Activated T-cell treated with anti-CD3 and anti-CD28 coated beads, Interleukin-2, amount 50 U/mL, for 24 hours (primary cell): ENCODE measurements at places on chromosomes 6 and 20.

DNA sequence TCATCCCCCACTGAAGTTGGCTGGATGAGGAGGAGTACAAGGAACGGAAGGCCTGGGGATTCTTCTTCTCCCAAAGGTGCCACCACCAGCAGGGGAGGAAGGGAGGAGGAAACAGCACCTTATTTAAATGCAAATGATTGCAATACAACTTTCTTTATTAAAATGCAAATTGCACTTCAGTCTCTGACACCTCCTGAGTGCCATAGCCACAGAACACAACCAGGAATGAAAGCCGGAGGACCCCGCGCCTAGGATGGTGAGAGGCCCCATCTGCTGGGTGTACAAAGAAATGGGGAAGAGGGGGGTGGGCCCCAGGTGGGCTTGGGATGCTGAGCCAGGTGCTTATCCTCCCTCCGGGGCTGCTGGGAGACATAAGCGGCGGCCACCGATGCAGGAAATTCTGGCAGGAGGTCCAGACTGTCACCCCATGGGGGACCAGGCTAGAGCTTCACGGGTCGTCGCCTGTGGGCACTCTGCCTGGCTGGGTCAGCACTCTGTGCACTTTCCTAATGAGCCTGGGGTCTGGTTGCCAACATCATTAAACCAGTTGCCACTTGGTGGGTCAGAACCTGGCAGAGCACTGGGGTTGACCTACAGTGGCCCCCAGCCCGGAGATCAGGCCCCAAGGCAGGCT lies 154.2 kb upstream of the MLN start:
- DNase-seq, result no peak

- DNase-seq, result no peak
Observed at GRCh38 chr20:17825252-17825959, 125.6 kb downstream of the BANF2 start.

GRCh38 chr6:53041356-53041755 lies 23.8 kb upstream of the FBXO9 start:
- no peak for DNase-seq

GRCh38 chr6:34000281-34000680 lies 145.6 kb downstream of the GRM4 start:
- no peak for DNase-seq

DNA sequence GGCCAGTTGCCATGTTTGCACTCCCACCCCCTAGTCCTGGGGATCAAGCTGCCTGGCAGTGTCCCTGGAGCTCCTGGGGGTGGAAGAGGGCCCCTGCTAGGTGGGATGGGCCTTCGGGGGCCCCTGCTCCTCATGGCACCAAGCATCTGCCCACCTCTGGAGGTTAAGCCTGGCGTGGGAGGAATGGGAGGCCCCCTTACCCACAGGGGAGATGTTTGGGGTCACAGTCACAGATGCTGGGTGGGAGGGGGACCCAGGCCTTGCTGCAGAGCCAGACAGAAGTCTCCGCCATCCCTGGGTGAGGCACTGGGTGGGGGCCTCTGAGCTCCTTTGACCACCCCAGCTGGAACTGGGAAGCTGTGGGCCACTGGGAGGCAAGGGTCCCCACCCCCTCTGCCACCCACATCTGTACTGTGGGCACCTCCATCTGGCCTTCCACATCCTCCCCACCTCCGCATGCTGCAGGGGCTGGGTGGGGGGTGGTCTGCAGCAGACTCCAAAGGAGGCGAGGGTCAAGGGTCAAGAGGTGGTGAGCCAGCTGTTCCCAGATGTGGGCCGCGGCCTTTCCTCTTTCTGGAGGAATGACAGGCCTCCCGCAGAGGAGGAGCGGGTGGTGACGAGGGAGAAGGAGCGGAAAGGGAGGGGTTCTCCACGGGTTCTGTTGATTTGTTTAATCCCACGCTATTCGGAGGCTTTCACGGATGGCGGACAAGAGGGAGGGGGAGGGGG lies 41.5 kb downstream of the YTHDF1 start:
- DNase-seq, result no peak
